Vagina (tissue), 2 donors: ENCODE measurements at places on chromosomes 16 and 17.

DNA sequence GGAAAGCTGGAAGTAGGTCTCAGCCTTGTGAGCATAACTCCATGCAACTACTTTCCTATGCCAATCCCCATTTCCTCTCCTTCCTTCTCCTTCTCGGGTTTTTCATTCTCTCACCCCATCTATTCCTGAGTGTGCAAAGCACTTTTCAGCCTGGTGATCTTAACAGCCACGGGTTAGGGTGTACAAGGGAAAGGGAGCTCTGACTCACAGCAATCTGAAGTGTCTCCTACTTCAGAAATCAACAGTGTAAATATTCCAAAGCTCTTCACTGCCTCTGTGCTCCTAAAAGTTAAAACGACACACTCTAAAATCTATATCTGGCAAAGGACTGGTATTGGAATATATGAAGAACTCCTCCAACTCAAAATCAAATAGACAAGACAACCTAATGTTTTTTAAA lies 268.0 kb upstream of the IRX3 start:
- DNase-seq, result no peak

- no peak for DNase-seq
Observed at GRCh38 chr17:39138431-39139160, 12.8 kb downstream of the PLXDC1 start.

GRCh38 chr16:10817963-10818941 lies at the start of gene TVP23A:
TVP23A (minus strand) TSS chr16:10818794; CDS start chr16:10818493, 301 bp downstream.
- DNase-seq, result no peak

DNA sequence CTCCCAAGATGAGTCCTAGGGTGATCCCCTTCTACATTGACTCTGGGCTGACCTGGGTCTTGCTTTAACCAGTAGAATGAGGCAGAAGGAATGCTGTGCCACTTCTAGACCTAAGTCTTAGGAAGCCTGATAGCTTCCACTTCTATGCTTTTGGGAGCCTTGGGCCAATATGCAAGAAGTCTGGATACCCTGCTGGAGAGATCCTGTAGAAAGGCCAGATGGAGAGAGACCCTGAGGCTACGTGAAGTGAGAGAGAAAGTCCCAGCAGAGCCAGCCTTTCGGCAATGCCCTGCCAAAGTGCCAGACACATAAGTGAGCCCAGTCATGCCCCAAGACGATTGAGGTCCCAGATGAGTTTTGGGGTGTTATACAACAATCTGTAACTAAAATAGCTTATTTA lies 1.7 kb downstream of the KRT222 start:
- no peak for DNase-seq

GRCh38 chr16:55657616-55658015 lies 1.8 kb downstream of the SLC6A2 start:
- no peak for DNase-seq
